ENCODE measurements at places on chromosomes 6 and 20.

- DNase-seq: no peak
These were observed 82.5 kb upstream of the OGFRL1 start for GRCh38 chr6:71206089-71206488.

GRCh38 chr20:43766385-43766784 is 39.6 kb upstream of the GTSF1L start:
- peak; percentile 92 for DNase-seq

GRCh38 chr6:127263481-127263880 is 3.2 kb upstream of the RNF146 start:
- no peak for DNase-seq

GRCh38 chr6:144449911-144450597 is 164.9 kb downstream of the UTRN start:
- DNase-seq: no peak

- no peak for DNase-seq
These were observed 118.5 kb downstream of the SIM1 start for GRCh38 chr6:100346203-100346602.

GRCh38 chr20:46683939-46684750 is 5.1 kb downstream of the TP53RK start:
- no peak for DNase-seq

- no peak for DNase-seq
These were observed 184.8 kb downstream of the GRIK2 start for GRCh38 chr6:101578306-101578705.

DNA sequence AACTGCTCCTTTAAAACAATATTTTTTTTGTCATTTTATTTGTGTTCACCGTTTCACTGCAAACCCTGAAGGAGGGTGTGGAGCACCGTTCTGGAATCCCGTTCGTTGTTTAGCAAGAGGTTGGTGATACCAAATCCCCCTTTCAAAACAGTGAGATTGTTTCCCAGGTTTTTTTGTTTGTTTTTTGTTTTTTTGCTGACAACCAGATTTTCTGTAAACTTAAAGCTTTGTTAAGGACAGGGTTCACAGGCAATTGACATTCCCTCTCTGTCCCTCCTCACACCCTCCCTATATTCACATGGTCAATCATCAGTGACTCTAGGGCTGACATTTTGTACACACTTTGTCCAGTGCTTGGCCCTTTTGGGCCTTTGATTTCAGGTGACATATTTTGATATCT is 21.0 kb upstream of the MROH8 start:
- DNase-seq: no peak

DNA sequence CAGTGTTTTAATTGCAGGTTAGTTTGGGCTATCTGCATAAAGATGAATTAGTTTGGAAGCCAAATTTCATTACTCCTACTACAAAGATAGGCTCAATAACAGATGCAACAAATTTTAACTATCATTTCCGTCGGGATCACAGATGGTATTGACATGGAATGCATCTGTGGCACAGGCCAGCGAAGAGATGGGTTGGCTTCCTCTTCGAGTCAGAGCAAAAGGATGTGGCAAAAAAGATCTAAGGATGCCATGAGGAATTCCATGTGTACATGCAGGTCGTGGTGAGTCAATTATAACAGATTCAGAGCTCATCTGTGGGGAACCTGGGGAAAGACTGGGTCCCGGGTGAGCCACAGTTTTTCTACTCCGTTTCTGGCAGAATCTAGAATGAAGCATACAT is 83.0 kb upstream of the CITED2 start:
- no peak for DNase-seq

DNA sequence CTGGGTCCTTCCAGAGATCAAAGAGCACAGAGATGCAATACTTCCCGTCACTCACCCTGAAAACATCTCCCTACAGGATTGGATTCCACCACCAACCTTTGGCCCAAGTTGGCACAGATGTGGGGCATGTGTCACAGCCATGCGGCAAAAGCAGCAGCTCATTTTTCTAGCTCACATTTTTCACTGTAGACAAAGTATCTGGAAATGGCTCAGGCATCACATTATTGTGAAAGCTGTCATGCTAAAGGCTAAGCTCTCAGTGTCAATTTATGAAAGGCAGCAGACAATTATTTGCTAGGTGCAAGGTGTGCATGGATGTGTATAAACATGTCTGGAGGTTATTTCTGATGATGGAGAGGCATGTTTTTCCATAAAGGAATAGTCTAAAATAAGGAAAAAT is 248.8 kb upstream of the PRND start:
- peak; percentile 72 for DNase-seq

- DNase-seq: no peak
These were observed 102.7 kb upstream of the CARMIL1 start for GRCh38 chr6:25176466-25176865.

GRCh38 chr20:18543932-18544331 is 23.3 kb upstream of the SMIM26 start:
- no peak for DNase-seq

DNA sequence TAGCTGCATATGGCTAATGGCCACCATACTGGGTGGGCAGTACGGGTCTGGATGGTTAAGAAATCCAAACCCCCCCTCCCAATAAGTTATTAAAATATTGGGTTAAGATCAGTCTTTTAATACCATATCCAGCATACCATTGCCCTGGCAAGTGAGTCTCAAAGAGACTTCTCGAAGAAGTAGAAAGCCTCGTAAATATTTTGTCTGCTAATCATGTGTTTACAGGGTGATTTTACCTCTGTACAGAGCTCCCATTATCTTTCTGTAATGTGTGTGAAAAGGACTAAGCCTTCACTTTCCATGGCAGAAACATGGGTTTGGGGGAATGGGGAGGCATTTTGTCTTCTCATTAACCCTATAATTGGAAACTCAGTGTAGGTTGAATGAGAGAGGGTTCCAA is 174.7 kb upstream of the LAMP5 start:
- no peak for DNase-seq

GRCh38 chr20:36483209-36483918 is 58.0 kb upstream of the MYL9 start:
- DNase-seq: no peak

GRCh38 chr6:138454981-138455706 is 44.1 kb downstream of the NHSL1 start:
- DNase-seq: no peak

- DNase-seq: peak; percentile 45
These were observed 246.7 kb downstream of the MAFB start for GRCh38 chr20:40442181-40442963.

- no peak for DNase-seq
These were observed 56.1 kb downstream of the TXLNB start for GRCh38 chr6:139235661-139236060.

- DNase-seq: no peak
These were observed 9.2 kb downstream of the SCP2D1 start for GRCh38 chr20:18822832-18823231.

DNA sequence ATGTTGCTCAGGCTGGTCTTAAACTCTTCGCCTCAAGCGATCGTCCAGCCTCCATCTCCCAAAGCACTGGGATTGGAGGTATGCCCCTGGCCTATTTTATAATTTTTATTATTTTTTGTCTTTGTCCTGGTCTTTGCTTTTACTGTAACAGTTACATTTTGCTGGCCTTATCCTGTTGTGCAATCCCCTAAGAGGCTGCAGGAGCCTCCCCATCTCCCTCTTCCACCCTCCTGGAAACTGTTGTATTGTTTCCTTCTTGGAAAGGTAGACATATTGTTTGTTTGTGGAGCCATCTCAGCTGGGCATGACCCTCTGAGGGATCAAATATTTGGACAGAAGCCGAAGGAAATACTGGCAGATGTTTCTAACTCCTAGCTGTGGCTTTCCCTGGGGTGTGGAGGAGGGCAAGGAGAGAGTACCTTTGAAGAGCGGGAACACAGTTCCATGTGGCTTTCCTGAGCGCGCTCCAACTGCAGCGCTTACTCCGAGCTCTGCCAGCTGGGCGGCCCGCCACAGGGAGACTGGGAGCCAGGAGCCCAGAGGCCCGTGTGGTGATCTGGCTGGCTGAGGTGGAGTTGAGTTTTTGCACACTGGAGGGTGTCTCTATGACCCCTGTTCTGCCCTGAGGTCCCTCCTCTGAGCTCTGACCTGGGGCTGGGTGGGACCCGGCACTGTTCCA is 4.9 kb downstream of the MAPK13 start:
- peak; percentile 60 for DNase-seq

DNA sequence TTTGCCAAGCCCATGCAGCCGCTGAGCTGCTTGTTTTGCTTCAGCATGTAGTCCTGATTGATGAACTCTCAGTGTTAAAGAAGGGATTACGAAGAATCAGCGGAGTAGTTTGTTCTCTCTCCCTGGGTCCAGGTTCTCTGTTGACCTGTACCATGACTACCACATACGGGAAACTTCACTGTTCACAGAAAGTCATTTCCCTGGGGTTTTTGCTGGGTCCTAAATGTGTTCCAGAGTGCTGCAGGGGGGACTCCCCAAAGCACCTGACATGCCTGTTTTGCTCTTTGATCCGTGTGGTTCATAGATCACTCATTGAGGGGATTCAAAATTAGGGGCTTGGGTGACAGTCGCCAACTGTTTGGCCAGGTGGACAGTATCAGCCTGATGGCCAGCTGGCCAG is 5.5 kb downstream of the LSM14B start:
- DNase-seq: no peak

GRCh38 chr6:67680297-67680932 is 954.7 kb upstream of the ADGRB3 start:
- no peak for DNase-seq
